Heart right ventricle (tissue), 16 donors: ENCODE measurements at places on chromosomes 11 and 22. TPM values are rescaled to one million over a fixed set of nuclear protein-coding genes. Genes with fewer than 3 reads are reported as not detected.
A peak's percentile ranks its signal among the peaks of the same experiment; 100 is the strongest.

APOL1 gene
- 16.1 TPM for total RNA-seq

FAM180B gene
- not detected for total RNA-seq

GRCh38 chr11:109236188-109236587 lies 185.8 kb upstream of the C11orf87 start:
- DNase-seq, result no peak

DNA sequence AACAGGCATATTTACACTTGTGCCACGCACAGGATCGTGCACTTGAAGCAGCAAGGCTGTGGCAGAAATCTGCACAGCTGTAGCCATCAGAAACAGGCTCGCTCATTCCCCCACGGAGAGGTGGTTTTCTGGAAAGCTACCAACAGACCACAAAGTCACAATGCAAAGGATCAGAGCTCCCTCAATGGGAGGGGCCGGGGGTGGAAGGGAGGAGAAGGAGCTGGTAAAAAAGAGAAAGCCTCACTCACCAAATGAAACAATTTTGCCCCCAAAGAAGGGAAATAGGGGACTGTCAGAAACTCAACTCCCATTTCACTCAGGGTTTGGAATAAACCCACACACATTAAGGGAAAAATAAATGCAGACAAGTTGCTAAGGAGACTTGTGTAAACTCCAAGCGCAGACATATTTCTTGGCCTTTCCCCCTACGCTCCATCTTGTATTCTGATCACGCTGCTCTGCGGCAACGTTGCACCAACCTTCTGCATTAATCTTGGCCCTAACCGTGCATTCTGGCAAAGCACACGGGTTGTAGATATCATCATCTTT lies 43.2 kb upstream of the BLID start:
- peak; percentile 19 for DNase-seq

DNA sequence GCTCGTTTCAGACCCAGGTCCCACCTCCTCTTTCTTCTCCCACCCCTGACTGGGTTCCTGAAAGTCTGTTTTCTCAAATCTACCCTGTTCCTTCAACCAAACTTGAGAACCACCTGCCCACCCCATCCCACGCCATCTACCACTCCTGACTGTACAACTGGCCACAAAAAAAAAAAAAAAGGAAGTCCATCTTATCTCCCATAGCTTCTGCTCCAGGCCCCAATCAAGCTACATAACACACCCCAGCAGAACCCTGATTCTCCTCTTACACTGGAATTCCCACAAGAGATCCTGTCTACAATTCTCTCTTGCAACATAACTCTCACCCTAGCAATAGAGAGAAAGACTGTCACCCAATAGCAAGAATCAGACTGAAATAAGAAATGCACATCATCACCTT lies 39.2 kb upstream of the CHST1 start:
- DNase-seq, result no peak

GRCh38 chr11:35066783-35067423 lies 72.1 kb upstream of the CD44 start:
- no peak for DNase-seq

DNA sequence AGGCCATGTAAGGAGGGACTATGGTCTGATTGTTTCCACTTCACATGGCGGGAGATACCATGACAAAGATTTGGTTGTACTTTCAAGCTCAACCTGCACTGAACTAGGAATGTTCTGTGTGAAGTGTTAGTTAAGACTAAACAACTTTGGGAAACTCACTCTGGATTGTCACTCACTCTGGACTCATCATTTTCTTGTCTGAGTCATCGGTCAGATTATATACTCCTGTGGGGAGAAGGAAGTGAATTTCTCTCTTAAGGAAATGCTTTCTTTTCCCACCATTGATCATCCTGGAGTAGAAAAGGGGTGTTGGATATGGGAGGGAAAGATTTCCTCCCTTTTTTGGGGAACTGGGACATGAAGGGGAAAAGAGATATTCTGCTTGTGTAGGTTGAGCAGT lies 26.9 kb upstream of the CAT start:
- no peak for DNase-seq

DNA sequence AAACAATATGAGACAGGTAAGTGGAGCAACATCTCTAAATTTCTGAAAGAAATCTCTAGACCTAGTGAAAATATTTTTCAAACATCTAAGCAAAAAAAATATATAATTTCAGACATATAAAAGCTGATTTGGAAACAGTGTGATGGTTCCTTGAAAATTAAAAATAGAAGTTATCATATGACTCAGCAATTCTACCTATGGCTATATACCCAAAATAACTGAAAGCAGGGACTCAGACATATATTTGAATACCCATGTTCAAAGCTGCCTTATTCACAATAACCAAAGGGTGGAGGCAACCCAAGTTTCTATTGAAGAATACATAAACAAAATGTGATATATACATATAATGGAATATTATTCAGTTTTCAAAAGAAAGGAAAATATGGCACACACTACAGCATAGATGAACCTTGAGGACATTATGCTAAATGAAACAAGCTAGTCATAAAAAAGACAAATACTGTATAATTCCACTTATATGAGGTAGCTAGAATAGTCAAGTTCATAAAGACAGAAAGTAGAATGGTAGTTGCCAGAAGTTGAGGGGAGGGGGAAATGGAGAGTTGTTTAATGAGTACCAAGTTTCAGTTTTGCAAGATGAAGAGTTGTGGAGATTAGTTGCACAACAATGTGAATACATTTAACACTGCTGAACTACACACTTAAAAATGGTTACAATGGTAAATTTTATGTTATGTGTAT lies 300.4 kb downstream of the TTC28 start:
- no peak for DNase-seq

DNA sequence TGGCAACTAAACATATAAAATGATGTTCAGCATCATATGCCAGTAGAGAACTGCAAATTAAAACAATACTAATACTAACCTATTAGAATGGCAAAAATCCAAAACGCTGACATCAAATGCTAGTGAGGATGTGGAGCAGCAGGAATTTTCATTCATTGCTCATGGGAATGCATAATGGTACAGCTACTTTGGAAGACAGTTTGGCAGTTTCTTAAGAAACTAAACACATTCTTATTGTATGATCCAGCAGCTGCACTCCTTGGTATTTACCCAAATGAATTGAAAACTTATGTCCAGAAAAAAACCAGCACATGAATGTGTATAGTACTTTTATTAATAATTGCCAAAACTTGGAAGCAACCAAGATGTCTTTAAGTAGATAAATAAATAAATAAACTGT lies 258.0 kb downstream of the TENM4 start:
- no peak for DNase-seq

PIH1D2 gene
- 2.3 TPM for total RNA-seq

DNA sequence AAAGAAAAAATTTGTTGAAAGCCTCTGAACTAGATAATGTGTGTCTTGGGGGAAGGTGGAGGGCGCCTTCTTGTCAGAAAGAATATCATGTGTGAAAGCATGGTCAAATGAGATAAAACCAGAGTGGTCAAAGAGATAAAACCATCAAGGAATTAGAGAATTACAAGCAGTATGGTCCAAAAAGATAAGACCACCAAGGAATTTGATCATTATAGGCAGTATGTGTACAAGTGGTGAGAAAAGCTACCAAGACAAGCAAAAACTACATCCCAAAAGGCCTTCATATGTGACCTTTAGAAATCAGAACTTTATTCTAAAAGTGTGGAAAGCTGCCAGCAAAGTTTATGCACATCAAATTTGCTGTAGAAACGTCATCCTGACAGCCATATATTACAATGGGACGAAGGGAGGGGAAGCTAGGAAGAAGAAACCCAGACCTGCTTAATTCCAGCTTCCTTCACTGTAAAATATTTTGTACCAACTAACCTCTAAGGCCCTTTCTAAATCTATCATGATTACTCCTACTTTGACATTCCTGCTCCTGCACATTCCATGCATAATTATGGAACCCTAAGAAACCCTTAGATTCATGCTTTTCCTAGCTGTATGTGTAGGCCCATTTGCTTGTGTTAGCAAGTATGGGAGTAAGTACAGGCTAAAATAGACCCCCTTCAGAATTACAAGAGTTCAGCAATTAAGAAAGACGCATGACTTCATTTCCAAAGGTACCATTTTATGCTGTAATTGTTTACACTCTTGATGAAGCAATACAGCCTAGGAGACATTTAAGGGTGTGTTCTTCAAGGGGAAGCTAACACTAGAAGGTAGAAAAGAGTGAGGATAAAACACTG lies 51.6 kb downstream of the LGR4 start:
- DNase-seq, result no peak

DNA sequence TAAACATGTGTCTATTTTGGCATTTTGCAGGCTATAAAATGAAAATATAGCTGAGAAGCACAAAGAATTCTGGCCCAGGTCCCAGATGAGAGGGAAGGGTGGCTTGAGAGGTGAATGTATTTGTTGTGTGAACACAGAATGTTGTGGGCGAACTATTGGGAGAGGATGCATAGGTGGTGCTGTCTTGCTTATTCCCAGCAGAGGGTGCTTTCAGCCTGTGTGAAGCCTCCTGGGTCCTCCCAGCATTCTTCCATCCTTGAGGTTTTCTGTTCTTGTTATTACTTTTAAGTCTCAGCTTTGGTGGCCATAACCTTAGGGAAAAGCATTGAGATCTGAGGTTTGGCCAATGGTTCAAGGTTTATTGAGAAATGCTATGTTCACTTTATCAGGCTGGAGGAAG lies 108.7 kb upstream of the SNX19 start:
- DNase-seq, result no peak

CSNK1E gene
- 70.7 TPM for total RNA-seq

- no peak for DNase-seq
Measured at GRCh38 chr11:28105869-28106268, 2.1 kb downstream of the KIF18A start.

DNA sequence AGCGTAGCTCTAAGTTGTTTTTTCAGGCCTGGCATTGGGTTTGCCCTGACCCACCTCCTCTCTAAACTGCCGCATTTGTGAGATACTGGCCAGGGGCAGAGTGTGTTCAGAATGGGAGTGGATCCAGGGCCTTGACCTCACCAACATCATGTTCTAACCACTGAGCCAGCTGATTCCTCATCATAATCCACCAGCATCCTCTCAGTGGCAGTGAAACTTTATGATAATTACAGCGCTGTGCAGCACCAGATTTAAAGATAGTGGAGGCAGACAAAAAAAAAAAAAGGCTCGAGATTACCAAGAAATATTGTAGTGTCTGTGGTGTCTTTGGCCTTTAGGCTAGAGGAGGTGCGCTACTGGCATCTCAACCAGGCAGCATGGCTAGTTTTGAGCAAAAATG lies 53.0 kb downstream of the KREMEN1 start:
- DNase-seq, result no peak

GRK3 gene
- total RNA-seq, result 5.5 TPM

OR2AG1 gene
- not detected for total RNA-seq

- no peak for DNase-seq
Measured at GRCh38 chr11:119644502-119644901, 84.5 kb downstream of the NECTIN1 start.

DNA sequence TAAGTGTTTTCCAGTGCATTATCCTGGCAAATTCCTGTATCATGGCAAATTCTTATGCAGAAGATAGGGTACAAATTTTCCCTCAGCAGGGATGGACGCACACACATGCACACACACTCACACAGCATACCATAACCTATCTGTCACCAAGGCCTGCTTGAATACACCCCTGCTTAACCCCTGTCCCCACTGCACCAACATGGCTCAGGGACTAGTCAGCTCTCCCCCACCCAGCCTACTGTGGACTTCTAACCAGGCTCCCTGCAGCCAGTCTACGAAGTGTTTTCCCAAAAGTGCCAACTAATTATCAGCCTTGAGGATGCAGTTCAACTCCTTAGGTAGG lies 63.1 kb downstream of the RAB30 start:
- DNase-seq, result no peak

DNA sequence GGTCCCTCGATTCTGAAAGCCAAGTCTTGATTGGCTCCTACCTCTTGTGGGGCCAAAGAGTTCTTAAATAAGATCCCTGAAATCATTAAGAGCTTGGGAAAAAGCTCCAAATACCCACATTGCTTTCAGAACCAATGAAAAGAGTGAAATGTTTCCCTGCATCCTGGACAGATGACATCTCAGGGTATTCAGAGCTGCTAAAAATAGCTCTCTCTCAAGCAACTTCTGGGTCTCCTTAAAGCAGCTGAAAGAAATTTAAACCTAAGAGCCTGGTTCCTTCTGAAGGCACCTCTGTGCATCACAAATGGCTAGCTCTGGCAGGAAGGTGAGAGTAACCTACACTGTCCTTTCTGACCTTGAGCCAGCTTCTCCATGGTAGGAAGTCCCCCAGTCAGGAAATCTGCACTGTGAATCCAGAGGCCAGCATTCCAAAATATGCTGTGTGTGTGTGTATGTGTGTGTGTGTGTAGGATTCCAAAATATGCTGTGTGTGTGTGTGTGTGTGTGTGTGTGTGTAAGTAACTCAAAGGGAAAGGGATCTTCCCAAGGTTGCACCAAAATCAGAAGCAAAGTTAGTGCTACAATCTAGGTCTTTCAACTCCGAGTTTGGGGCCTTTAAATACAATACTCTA lies 50.1 kb downstream of the RELT start:
- DNase-seq, result no peak

- peak; percentile 78 for DNase-seq
Measured at GRCh38 chr11:67584205-67584880, 731 bp downstream of the GSTP1 start.

- no peak for DNase-seq
Measured at GRCh38 chr22:25370322-25370721, 150.9 kb downstream of the CRYBB2 start.

SLC15A3 gene
- 10.5 TPM for total RNA-seq

- DNase-seq, result no peak
Measured at GRCh38 chr22:48835857-48836672, 991.6 kb downstream of the BRD1 start.

GRCh38 chr22:47139790-47140119 lies 377.3 kb downstream of the TBC1D22A start:
- DNase-seq, result no peak

DNA sequence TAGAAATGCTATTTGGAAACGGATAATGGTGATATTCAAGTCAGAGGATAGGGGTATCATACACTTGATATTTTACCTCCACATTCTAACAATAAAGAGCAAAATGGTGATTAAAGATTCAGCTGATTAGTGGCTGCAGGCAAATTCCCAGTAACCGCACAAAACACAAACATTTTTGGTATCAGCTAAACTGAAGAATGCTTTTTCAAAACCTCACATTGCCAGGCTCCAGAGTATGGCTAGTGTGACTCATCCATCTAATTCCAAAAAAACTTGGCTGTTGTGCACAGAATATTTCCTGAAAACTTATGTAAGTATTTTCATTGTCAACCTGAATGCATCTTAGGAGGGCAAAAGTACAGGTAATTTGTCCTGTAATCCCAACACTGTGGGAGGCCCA lies 10.9 kb downstream of the SRPRA start:
- no peak for DNase-seq

DNA sequence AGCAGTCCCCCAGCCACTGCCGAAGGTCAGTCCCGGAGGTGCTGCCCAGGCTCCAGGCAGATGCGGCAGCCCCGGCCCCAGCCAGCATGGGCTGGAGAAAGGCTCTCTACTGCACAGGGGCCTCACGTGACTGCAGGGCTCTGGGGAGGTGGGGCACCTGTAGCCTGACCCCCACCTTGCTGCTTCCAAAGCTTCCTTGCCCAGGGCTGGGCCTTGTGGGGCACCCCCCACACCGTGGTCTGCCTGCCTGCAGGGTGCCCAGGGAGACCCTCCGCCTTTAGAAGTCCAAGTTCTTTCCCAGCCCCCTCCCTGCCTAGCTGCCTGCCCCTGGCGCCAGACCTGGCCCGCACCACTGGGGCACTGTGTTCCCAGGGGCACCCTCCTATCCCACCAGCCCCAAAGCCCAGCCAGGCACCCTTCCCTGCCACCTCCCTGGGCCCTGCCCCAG lies 28.4 kb upstream of the TXNRD2 start:
- no peak for DNase-seq

PLEKHB1 gene
- total RNA-seq, result 30.8 TPM

CRACR2B gene
- total RNA-seq, result 18.6 TPM

GRCh38 chr22:29701155-29701999 lies 18.4 kb upstream of the CABP7 start:
- DNase-seq, result no peak

- DNase-seq, result peak; percentile 51
Measured at GRCh38 chr11:102139081-102139498, 28.8 kb downstream of the YAP1 start.
